Activated CD8-positive, alpha-beta T cell treated with anti-CD3 and anti-CD28 coated beads for 36 hours (primary cell): ENCODE measurements at places on chromosomes 6 and 20.

DNA sequence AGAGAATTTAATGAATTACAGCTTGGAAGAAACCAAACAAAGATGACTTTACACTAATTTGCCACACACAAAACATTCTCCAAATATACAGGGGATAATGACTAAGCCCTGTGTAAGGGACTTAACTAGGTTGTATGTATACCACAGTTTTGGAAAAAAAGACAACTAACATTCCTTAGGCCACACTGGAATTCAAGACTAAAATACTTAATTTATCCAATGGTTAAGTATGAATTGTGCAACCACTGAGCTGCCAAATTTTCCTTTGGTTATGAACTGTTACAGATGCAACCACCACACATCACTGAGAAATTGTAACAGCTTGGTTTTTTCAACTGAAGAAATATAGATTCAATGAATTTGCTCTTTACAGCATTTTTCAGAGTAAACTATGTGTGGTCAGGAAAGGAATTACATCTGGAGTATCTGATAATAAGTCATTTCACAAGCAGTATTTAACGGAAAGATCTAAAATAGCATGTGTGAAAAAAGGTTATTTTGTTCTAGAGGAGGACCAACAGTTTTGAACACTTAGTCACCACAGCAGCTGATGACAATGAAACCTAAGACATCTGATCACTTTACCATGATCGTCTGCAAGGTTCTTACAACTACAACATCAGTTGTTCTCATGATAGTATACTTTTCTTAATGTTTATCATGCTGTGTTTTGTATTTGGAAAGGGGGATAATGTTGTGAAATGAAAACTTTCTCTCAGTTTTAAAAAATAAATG is 318.8 kb downstream of the BCKDHB start:
- no peak for DNase-seq

DNA sequence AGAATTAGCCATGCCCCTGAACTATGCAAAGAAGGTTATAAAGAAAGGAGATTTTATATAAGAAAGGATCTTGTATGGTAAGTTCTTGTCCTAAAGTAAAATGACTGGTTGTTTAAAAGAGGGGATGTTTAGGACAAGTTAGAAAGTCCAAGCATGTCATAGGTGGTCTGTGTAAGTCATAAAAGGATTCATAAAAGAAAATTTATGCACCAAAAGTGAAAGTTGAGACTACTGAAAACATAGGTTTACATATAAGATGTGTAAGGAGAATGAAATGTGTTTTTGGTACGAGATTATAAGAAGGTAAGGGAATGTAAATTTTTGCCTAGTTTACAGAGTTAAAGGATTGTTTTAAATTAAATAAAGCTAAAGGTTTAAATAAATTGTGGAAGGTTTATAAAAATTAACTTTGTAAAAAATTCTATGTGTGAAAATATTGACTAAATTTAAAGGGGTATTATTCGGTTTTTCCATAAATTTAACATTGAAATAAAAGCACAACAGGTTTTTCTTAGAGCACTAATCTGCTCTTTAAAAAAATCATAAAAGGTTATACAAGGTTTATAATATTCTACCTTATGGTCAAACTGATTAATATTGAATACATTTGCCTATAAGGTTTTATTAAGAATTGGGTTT is 93.6 kb upstream of the UST start:
- no peak for DNase-seq

- DNase-seq = no peak
Observed at GRCh38 chr6:149078211-149078782, 239.2 kb upstream of the TAB2 start.

GRCh38 chr6:46023216-46023915 is 7.7 kb upstream of the CLIC5 start:
- no peak for DNase-seq

GRCh38 chr6:108592371-108593337 is 31.9 kb downstream of the FOXO3 start:
- peak; percentile 80 for DNase-seq

DNA sequence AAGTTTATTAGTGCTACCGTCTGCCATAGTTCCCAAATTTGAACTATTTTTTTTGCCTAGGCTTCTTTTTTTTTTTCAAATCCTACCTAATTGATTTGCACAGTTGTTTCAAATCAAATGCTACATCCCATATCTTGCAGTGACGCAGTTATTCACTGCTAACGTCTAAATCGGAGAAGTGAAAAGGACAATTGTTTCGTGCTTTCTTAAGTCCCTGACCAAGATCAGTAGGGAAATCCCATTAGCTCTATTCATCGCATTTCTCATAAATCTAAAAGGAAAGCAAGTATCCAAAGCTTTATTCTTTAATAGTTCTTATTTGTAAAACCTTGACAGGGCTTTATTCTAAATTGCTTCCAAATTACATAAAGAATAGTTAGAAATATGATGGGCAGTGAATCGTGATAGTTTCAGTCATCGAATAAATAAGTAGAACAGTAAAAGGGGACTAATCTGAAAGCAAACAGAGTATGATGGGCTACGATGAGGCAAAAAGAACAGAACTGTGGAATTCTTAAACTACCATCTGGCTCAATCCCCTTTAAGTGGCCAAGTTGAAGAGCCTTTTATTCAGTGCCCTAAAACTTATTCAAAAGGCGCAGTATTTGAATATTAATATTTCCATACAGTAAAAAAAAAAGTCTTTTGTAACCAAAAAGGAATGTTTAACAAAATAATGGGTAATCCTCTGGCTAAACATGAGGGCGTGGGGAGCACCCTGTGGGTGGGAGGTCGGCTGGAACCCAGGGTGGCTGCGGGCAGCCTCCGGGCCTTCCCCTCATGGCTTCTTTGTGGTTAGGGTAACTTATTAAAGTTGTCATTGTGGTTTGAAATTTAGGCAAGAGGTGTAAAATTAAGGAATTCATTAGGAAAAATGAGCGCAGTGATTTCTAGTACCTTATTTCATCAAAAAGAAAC is 3.0 kb upstream of the ARID1B start:
- DNase-seq = no peak

- DNase-seq = peak; percentile 3
Observed at GRCh38 chr6:69985180-69985579, 118.8 kb downstream of the COL19A1 start.

- DNase-seq = peak; percentile 64
Observed at GRCh38 chr20:41142919-41143318, 5.6 kb downstream of the PLCG1 start.

DNA sequence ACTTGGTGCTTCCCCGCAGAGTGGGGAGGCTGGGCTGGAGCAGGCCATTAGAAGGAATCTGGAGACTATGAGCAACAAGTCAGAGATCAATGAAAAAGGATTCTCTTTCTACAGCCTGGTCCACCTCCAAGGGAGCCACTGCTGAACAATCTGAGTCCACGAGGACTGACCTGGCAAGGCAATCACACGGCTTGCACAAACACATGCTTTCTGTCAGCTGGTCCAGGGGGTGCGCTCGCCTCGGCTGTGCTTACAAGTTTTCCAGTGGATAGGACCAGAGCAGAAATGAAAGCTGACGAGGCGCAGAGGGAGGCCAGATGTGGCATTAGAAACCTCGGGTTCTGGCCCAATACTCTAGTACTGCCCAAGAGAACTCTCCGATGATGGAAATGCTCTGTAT is 18.1 kb downstream of the KCNK5 start:
- DNase-seq = no peak

DNA sequence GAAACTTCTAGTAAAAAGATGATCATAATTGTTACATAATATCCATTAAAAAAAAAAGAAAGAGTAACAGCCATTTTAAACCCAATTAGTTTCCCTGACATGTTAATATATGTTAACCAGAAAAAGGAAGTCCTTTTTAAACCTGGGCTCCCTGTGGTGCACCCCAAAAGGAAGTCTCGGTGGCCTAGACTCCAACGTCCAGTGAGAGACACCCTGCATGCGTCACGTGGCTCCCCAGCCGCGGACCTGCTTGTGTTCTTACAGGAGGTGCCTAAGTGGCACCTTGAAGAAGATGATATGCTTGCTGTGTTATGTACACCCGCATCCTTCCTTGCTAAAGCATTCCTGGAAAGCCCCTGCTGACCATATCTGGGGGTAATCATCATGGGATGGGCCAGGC is 50.1 kb downstream of the FOXC1 start:
- DNase-seq = no peak

- no peak for DNase-seq
Observed at GRCh38 chr20:2130683-2131082, 29.1 kb downstream of the STK35 start.

DNA sequence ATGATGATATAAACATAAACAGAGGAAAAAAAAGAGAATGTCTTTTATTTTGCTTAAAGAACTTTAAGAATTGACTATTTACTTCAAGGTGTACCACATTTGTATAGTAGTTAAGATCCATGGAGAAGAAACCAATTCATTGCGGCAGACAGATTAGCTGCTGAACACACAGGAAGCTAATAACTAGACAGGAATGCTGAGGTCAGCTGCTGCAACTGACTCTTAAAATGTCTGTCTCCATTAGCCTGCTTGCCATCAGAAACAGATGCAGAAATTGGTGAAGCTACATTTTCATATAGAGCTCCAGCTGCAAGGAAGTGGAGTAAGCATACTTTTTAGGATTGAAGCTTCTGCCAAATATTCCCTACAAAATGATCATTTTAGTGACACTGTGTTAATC is 939.5 kb downstream of the EPHA7 start:
- DNase-seq = no peak

DNA sequence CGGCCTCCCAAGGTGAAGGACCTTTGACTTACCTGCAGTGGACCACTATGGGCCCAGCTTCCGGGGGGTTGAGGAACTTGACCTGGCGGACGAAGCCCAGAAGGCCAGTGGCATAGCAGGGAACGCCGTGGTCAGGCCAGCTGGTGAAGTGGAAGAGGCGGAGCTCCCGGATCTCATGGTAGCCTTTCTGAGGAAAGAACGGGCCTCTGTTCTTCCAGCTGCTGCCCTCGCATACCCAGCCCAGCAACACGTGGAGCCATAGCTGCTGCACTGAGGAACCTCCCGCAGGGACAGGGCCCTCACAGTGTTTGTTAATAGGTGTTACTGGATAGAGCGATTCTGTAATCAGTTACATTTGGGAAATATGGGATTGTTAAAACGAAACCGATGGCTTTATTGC is 492.1 kb upstream of the CHD6 start:
- DNase-seq = no peak

DNA sequence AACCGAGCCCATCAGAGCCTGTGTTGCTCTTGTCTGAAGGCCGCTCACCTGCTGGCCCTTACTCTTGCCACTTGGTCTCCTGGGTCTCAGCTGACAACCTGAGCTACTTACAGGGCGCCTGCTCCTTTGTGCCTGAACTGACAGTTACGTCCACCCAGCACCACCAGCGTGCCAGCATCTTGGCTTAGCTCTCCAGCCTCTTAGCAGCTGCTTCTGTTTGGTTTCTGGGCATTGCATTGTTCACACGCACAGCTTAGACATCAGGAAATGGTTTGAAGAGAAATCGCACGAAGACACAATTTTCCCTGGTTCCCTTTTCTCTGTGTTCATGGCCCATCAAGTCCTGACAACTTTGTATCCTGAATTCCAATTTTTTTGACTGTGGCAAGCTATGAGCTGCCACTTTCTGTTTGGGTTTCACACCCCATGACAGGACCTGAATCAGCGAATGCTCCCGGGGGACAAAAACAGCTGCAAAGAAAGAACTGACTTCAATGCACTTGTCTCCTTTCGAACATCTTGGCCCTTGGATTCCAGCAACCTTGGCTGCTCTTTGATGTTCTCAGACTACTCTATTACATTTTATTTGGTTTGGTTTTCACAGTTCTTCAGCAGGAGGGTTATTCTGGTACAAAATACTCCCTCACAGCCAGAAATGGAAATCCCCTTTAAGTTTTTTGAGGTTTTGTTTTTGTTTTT is 45.2 kb upstream of the LY86 start:
- no peak for DNase-seq

- no peak for DNase-seq
Observed at GRCh38 chr6:165117121-165117520, 192.3 kb downstream of the C6orf118 start.

- no peak for DNase-seq
Observed at GRCh38 chr6:94130478-94130877, 711.1 kb upstream of the EPHA7 start.

DNA sequence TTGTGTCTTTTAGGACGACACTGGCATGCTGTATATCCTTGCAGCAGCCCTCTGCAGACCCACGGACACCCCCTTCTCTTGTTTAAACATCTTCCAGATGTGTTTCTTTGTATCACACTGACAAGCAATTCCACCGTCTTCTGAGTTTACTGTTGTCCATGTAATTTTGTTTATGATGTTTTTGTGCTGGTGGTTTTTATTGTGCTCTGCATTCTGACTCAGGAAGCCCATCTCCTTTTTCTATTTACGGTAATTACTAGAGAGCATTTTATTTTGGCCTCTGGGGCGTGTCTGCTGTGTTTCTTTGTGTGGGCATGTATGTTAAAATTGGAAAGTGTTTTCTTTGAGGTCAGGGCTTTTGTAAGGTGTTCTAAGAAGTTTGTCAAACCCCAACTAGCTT is 111.9 kb downstream of the JARID2 start:
- no peak for DNase-seq

- DNase-seq = no peak
Observed at GRCh38 chr6:138631566-138631965, 132.3 kb upstream of the NHSL1 start.
